ENCODE measurements at places on chromosomes 3 and 15. TPM values are rescaled to one million over a fixed set of nuclear protein-coding genes. Genes with fewer than 3 reads are reported as not detected.

GRCh38 chr15:48785195-48785594, 25.7 kb downstream of the CEP152 start:
- H3K4me3 ChIP-seq = no peak overlapping the region
- no peaks in the 10 kb centered on the region for H3K4me1 ChIP-seq
- no peaks in the 10 kb centered on the region for H3K27me3 ChIP-seq
- H3K36me3 ChIP-seq = peaks cover 47% of the 10 kb centered on the region

SMARCC1 gene
- total RNA-seq = 136 TPM

DNA sequence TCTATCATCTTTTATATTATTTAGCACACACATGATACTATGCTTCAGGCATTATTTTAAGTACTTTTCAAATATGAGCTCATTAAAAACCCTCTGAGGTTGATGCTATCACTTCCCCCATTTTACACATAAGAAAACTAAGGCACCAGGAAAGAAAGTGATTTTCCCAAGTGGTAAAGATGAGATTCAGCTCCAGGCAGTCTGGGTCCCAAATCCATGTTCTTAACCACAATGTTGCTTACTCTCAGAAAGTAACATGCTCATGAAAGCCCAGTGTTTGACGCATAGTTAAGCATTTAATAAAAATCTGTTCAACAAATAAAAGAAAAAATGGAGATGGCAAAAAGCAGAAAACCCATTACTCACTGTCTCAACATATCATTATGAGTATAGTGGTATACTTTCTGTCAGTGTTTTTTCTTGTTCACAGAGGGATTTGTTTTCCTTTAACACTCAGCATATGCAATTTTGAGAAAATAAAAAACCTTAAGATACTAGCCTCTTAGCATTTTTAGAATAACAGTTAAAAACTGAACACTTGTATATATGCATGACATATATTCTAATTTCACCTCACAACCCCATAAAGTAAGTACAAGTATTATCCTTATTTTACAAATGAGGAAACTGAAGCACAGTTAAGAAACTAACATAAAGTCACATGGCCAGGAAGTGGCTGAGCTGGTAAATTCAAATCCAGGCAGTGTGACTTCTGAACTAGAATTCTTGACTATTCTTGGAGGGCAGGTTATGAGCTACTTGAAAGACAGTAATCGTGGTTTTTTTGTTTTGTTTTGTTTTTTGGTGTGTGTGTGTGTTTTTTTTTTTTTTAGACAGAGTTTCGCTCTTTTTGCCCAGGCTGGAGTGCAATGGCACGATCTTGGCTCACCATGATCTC, 10.4 kb downstream of the PEAK1 start:
- H3K4me1 ChIP-seq = peaks cover 47% of the 10 kb centered on the region
- peak overlapping the region; percentile 89 for H3K27ac ChIP-seq
- no peaks in the 10 kb centered on the region for H3K27me3 ChIP-seq
- peaks cover 7% of the 10 kb centered on the region for H3K36me3 ChIP-seq
- DNase-seq = peak; percentile 39
- H3K4me3 ChIP-seq = peak overlapping the region; percentile 72

DNA sequence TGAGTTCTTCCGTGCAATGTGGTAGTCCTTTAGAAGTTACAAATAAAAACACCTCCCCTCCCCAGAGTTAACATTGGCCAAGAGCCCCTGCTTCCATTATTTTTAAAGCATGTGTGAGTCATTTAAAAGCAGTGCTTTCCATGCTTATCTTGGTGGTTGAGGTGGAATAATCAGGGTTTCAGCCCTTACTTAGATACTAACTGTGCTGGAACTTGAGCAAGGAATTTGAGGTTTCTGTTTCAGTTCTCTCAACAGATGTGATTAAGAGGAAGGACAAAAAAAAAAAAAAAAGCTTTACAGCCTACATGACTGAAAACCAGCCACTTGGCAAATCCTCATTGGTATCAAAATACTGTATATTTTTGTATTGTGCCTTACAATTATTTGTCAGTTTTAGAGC, 64.5 kb downstream of the CGNL1 start:
- no peaks in the 10 kb centered on the region for H3K4me1 ChIP-seq
- no peak overlapping the region for H3K27ac ChIP-seq
- H3K4me3 ChIP-seq = no peak overlapping the region
- H3K27me3 ChIP-seq = peaks cover 2% of the 10 kb centered on the region

DNA sequence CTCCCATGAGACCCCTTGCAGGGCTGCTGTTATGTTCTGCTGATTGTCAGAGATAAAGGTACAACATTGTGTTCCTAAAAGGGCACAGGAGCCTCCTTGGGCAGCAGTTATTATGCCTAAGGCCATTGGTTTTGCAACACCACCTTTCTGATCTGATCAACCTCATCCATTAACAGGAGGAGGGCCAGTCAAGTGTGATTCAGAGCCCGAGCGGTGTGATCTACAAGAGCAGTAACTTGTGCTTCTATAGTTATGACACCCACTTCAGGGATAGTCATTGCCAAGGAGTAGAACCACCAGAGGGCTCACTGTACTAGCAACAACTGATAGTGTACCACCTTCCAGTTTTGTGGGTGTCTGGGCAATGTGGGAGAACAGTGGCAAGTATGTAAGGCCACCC, 1457.9 kb upstream of the CADM2 start:
- no peak overlapping the region for H3K27ac ChIP-seq
- H3K27me3 ChIP-seq = no peaks in the 10 kb centered on the region
- H3K4me1 ChIP-seq = no peaks in the 10 kb centered on the region
- no peaks in the 10 kb centered on the region for H3K36me3 ChIP-seq
- no peak overlapping the region for H3K4me3 ChIP-seq
- DNase-seq = no peak

DNA sequence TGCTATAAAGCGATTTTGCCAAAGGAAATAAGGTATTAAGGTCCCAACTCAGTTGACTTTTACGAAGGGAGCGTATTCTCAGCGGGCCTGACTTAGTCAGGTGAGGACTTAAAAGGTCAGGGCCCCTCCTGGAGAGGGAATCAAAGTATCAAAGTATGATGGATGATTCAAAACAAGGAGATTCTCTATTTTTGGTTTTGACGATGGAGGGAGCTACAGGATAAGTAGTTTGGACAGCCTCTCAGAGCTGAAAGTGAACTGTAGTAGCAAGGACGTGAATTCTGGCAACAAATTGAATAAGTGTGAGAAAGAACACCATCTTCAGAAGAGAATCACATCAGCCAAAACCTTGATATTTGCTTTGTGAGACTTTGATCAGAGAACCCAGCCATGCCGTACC, 1186.5 kb downstream of the SI start:
- no peak overlapping the region for H3K4me3 ChIP-seq
- H3K27ac ChIP-seq = no peak overlapping the region
- no peaks in the 10 kb centered on the region for H3K4me1 ChIP-seq
- H3K27me3 ChIP-seq = no peaks in the 10 kb centered on the region
- H3K36me3 ChIP-seq = no peaks in the 10 kb centered on the region

DNA sequence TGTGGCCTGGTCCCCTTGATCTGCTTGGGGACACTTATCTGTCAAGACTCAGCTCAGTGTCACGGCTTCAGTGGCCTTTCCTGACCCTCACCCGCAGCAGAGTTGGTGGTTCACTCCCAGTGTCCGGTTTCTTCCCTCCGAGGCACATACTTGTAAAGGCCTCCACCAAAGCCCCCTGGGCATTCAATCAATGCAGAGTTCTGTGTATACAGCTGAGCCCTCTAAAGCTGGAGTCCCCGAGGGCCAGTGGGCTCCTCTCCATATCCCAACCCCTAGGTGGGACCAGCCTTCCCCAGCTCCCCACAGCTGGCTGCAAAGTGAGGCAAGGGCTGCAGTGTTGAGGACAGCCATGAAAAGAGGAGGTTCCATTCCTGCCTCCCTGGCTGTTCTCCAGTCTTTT, 70.9 kb upstream of the RGMA start:
- H3K27me3 ChIP-seq = peaks cover 3% of the 10 kb centered on the region
- no peak for DNase-seq
- no peaks in the 10 kb centered on the region for H3K36me3 ChIP-seq
- peaks cover 6% of the 10 kb centered on the region for H3K4me1 ChIP-seq

CSPG4 gene
- total RNA-seq = not detected
